ENCODE measurements at places on chromosomes 7 and 10.
A peak's percentile ranks its signal among the peaks of the same experiment; 100 is the strongest.

GRCh38 chr10:13102002-13102794, 2.2 kb downstream of the OPTN start:
- no peak for DNase-seq

GRCh38 chr10:82462910-82463551, 588.0 kb downstream of the NRG3 start:
- DNase-seq, result no peak

DNA sequence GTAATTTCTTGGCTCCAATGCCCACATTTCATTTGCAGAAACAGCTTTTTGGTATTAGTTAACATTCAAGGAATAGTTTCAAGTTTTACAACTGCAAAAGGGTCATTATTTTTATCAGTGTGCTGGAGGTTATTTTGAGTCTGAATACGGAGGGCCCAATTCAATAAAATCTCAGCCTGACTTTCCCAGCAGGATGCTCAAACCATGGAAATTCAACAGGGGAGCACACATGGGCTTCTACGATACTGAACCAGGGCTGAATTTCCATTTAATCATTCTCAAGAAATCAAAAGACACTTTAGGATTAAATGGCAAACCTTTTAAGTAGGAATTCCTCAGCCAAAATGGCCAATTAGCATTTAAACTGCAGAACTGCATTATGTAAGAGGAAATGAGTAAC, 700.9 kb upstream of the ANKRD30A start:
- no peak for DNase-seq

- DNase-seq, result no peak
These were observed 201.6 kb upstream of the KLF6 start for GRCh38 chr10:3986493-3987142.

GRCh38 chr7:121329191-121330052, 622 bp downstream of the WNT16 start:
- DNase-seq, result no peak

DNA sequence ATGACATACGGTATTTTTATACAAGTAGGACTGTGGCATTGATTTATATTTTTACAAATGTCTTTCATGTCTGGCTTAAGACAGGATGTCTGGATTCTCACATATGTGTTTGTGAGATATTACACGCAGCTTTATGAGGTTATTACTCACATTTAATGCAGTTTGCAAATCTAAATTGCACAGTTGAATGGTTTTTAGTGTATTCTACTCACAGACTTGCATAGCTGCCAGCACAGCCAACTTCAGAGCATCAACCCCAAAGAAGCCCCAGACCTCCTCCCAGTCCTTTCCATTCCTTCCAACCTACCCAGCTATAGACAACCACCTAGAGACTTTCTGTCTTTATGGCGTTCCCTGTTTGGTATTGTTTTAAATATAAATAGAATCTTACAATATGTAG, 193.8 kb upstream of the SHH start:
- DNase-seq, result no peak

- no peak for DNase-seq
These were observed 146.3 kb downstream of the SEMA3E start for GRCh38 chr7:83502636-83503035.

DNA sequence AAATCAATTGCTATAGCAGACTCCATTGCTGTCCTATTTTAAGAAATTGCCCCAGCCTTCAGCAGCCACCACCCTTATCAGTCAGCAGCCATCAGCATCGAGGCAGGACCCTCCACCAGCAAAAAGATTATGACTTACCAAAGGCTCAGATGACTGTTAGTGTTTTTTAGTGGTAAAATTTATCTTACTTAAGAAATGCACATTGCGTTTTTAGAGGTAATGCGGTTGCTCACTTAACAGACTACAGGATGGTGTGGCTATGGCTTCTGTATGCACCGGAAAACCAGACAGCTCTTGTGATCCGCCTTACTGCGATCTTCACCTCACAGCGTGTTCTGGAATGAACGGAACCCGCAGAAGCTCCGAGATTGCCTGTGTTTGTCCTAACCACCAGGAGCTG, 58.1 kb downstream of the WDR37 start:
- DNase-seq, result no peak

DNA sequence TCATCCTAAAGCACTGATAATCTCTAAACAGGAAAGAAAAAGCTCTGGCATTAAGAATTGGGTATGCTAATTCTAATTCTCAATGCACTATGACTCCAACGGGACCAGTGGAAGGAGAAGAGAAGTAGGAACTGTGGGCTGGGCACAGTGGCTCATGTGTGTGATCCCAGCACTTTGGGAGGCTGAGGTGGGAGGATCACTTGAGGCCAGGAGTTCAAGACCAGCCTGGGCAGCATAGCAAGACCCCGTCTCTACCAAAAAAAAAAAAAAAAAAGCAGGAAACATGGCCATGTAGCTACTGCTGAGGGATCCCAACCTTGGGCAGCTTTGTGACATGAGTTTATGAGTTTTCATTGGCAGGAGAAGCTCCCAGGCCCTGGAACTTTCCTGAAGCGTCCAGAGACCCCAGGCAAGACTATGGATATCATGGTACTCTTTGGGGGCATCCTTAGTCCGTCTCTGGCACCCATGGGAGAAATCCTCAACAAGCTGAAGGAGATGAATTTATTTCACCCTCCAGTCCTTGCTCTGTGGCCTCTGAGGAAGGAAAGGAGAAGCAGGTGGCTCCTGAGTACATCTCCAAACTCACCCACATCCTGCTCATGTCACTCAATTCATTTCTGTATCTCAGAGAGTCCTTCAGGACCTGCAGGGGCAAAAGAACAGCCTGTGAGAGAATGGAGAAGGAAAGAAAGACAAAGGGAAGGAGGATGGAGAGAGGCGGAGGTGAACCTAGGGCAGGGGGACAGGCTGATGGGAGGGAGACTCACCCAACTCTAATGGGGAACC, 99.5 kb downstream of the SPDYE5 start:
- DNase-seq, result no peak

DNA sequence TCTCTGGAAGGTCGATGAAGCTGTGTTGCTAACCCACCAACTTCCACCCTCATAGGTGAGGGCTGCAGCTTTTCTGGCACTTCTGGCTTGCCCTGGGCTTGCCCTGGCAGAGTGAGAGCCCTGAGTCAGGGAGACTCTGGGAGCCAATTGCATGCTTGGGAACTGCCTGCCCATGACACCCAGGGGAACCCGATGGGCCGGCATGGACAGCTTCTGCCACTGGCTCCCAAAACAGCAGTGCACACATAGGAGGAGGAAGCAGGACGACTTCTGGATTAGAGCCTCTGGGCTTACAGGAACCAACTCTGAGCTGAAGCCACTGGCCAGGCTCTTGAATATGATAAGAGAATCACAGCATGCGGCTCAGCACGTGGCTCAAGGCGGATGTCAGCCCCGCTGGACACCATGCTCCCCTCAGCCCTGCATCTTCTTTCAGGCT, 135.2 kb upstream of the UNC5B start:
- DNase-seq, result no peak

DNA sequence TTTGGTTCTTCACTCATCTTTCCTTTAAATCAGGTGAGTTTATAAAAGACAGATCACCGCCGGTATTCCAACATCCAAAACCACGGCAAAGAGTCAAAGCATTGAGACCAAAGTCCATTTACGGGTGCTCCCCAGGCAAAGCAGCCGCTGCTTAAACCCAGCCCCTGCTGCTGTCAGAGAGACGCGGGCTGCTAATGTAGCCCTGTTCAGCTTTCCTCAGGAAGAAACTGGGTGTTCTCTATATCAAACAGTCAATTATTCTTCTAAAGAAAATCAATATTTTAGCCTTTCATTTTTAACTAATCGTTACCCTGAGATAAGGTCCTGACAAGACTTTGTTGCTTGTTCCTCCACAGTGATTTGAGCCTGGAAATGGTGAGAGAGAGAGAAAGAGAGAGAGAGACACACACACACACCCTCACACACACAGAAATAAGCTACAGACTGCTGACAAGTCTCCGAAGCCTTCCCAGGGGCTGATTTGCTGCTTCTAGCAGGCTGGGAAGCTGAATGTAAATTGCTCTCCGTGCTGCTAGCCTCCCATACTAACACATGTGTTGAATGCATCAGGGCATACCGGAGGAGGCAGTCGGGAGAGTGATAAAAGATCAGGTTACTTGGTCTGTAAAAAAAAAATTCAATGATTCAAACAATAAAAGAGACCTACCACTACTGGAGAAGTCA, 183.0 kb upstream of the ANK3 start:
- peak; percentile 0 for DNase-seq

DNA sequence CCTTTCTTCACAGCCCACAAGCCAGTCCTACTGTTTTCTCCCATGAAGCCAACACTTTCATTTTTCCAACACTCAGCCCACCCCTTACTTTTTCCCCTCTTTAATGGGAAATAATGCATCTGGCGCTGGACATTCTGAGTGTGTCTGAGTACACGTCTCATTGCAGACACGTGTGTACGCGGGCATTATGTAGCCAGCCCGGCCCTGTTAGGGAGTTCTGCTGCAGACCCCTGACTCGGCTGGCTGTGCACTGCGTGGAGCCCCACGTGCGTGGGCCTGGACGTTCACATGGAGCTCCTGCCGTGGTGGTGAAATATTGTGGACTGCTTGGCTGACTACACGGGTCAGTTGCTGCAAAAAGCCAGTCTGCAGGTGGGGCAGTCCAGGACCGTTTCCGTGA, 233.0 kb downstream of the ADARB2 start:
- DNase-seq, result no peak

- no peak for DNase-seq
These were observed 34.8 kb upstream of the AGR2 start for GRCh38 chr7:16839646-16840045.

DNA sequence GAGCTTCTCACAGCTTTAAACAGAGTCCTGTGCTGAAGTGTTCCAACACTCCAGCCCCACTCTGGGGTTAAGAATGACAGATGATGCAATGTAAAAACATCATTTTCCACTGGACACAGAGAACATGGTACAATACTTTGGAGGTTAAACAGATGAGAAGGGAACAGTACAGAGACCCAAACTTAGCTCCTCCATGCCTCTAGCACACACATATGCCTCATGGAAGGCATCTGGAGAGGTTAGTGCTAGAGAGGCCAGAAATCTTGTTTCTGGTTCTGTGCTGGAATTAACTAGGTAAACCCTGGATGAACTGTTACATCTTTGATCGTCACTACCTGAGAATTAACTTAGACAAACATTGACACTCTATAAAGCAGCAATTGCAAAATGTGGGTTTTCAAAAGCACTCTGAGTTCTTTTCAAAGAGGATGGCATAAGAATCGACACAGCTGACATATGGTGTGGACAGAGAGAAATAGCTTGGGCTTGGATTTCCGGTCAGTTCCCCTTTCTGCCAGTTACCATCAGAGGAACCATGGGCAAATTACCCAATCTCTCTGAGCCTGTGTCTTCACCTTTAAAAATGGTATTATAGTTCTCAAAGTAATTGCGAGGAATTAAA, 81.9 kb downstream of the KCNMA1 start:
- DNase-seq, result no peak

DNA sequence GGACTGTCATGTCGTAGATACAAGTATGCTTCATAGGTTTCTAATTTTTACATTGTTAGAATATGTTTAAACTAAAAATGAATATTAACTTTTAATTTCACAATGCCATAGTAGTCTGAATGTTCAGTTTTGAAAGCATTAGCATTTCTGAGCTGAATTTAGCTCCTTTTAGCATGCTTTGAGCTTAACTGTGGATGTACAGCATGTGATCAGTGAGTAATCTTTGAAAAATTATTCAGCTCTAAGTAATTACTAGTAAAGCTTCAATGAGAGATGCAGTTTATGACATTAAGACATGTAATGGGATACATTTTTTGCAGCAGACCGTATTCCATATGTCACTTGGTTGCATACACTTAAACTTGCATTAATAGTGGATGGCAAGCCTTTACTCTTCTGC, 114.1 kb upstream of the WNT16 start:
- no peak for DNase-seq

DNA sequence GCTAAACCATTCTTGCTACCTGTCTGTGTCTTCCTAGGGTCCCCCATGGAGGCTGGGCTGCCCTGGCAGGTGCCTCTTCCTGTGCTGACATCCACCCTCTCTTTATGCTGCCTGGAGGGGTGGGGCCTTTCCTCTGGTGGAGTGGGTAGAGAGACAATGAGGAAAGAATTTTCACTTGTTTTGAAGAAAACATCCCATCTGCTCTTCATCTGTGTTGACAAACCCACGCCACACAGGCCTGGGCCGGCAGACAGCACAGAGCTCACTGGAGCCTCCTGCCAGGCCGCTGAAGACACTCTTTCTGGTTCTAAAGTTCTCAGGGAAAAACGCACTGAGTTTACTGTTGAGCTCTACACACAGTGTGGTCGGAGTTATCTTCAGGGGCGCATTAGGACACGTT, 328.2 kb downstream of the GLRX3 start:
- DNase-seq, result no peak

- DNase-seq, result no peak
These were observed 89.9 kb upstream of the CAPZA2 start for GRCh38 chr7:116772423-116772863.

DNA sequence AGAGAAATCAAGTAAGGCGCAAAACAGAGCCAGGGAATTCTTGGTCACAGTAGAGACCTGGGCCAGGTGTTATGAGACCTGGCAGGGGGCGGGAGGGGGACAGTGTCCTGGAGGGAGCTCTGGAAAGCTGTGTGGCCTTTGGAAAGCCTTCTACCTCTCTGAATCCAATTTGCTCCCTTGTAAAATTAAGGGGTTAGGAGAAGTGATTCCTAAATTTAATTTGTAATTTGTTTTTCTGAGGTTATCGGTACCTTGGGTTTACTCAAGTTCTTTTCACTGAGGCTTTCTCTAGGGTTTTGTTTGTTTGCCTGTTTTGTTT, 920.8 kb downstream of the TYW1 start:
- no peak for DNase-seq

GRCh38 chr7:101843293-101844271, 26.2 kb downstream of the CUX1 start:
- no peak for DNase-seq

DNA sequence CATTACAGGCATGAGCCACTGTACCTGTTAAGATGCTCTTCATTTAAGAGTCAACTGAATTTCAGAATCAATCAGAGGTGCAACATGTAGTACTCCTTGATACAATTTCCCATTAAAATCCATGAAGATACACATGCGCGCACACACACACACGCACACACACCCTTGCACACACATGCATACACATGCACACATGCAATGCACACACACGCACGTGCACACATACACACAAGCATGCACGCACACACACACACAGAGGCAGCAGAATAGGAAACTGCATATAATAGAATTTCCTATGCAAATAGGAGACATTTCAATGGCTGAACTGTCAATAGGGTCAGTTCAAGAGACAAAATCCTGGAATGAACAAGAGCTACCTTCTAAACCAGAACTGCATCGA, 192.6 kb downstream of the CALN1 start:
- DNase-seq, result no peak
